ENCODE measurements at places on chromosomes 5 and 9. TPM values are rescaled to one million over a fixed set of nuclear protein-coding genes. Genes with fewer than 3 reads are reported as not detected.
A peak's percentile ranks its signal among the peaks of the same experiment; 100 is the strongest.

- no peak for DNase-seq
Observed at GRCh38 chr9:32533816-32534215, 7.8 kb upstream of the RIGI start.

DNA sequence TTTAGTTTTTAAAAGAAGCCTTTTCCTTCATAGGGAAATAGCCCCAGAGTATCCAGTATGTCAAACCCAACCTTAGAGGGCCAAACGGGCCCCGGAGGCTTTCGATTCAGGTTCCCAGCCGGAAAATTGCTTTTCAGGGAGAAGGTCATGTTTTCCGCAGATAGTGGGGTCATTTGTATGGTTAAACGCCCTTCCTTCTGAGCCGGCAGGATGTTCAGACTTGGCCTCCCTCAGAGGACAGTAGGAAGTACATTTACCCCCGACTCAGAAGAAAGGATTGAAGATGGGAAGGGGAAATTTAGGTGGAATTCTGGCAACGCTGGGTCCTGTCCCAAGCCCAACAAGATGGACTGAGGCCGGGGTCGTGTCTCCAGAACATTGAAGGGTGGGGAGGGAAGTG is 195.2 kb downstream of the AOPEP start:
- DNase-seq: no peak

GRCh38 chr5:33827018-33827707 is 64.6 kb downstream of the ADAMTS12 start:
- no peak for DNase-seq

DNA sequence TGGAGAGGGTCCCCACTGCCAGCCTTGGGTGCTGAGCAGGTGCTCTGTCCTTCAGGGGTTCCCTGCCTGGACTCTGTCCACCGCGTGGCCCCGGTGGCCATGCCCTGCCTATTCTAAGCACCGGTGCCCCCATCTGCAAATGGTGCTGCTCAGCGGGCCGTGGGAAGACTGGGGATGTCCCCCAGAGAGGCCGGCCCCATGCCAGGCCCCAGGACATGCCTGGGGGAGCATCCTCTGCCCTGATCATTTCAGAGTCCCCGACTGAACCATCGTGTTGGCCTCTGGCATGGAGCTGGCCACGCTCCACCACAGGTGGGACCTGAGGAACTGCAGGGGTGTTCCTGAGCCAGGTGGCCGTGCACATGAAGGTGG is 64.7 kb downstream of the RXRA start:
- no peak for DNase-seq

DNA sequence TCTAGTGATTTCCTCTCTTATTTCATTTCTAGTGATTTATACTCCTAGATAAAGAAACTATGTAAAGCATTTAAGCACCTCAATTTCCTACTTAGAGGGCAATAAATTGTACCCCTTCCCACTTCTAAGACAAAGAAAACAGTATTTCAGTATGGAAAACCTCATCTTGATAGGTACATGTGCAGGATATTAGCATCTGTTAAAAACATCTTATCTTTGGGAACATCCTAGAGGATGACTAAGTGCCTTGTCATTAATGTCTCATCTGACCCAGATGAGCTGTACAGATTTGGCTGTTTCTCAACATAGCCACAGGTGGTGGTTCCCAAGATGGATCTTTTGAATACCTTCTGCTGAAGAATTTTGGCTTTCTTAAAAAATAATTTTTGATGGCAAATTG is 5.7 kb downstream of the MEGF10 start:
- no peak for DNase-seq

GRCh38 chr5:126168785-126169184 is 254.4 kb upstream of the GRAMD2B start:
- no peak for DNase-seq

DNA sequence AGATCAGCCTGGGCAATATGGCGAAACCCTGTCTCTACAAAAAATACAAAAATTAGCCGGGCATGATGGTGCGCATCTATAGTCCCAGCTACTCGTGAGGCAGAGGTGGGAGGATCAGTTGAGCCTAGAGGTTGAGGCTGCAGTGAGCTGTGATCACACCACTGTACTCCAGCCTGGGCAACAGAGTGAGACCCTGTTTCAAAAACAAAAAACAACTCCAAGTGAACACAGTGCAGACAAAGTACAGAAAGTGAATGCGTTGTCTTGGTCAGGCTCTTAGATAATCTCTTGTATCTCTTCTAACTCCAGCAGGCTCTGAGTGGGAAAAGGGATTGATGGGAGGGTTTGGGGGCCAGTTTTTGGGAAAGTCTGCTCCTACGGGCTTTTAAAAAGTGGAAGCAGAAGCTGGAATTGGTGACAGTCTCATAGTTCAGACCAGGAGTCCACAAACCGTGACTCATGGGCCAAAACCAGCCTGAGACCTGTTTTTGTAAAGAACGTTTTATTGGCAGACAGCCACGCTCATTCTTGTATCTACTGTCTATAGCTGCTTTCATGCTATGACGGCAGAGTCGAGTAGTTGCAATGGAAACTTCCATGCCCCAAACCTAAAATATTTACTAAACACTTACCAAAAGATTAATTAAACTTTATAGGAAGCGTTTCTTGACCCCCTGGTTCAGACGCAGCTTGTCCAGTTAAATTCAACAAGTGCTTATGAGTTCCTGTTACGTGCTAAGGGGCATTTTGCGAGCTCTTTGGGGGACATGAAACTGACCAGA is 32.9 kb downstream of the NDST1 start:
- peak; percentile 79 for DNase-seq

DNA sequence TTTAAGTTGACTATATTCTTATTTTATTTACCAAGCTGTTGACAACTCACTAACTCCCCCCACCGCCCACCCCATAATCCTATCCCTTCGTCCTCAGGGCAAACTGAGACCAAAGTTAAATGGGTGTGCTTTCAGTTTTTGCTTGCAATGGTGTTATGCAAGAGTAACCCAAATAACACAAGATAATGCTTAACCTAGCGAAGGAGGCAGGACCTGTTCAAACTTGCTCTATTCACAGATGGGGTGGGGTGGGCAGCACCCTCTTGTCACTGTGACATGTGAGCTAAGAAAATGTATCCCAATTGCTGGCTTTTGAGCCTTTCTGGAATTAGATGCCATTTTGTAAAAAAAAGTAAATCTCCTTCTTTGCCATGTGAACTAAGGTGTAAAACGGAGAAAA is 40.4 kb downstream of the GLIS3 start:
- DNase-seq: no peak

- DNase-seq: no peak
Observed at GRCh38 chr9:69627281-69627680, 44.9 kb downstream of the APBA1 start.

GRCh38 chr5:91101600-91102379 is 281.3 kb downstream of the ARRDC3 start:
- peak; percentile 81 for DNase-seq

DNA sequence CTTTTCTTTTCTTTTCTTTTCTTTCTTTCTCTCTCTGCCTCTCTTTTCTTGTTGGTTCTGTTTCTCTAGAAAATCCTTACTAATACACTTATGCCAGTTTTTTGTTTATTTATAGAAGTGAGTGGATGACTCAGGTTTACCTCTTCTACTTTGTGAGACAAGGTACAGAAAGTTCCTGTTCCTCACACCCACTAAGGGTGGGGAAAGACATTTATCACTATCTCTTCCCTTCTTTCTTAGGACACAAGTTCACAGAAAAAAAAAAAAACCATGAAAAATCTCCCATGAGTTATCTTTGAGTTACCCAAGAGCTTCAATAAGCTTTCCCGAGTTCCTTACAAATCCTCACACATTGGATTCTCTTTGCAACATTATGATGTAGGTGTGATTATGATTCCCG is 60.9 kb upstream of the CD180 start:
- no peak for DNase-seq

GRCh38 chr9:37618817-37619216 is 26.4 kb upstream of the TOMM5 start:
- no peak for DNase-seq

- DNase-seq: no peak
Observed at GRCh38 chr9:100307080-100307479, 45.7 kb downstream of the TEX10 start.

DNA sequence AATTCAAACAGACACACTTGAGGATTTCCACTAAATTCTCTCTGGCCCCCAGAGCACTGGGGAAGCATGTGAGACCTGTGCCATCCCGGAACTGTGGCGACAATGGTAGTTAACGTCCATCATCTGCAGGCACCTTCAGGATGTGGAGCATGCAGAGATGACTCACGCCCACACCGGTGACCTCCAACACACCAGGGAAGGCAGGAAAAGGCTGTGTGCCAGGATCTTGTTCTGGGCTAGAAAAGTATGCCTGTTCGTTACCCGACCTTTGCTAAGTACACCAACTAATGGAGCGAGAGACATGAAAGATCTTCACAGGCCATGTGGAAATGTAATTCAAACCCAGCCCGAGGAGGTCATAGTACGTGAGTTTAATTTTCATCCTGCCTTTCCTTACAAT is 208.8 kb downstream of the MELK start:
- DNase-seq: no peak

- no peak for DNase-seq
Observed at GRCh38 chr9:22108581-22109370, 99.7 kb upstream of the CDKN2B start.

DNA sequence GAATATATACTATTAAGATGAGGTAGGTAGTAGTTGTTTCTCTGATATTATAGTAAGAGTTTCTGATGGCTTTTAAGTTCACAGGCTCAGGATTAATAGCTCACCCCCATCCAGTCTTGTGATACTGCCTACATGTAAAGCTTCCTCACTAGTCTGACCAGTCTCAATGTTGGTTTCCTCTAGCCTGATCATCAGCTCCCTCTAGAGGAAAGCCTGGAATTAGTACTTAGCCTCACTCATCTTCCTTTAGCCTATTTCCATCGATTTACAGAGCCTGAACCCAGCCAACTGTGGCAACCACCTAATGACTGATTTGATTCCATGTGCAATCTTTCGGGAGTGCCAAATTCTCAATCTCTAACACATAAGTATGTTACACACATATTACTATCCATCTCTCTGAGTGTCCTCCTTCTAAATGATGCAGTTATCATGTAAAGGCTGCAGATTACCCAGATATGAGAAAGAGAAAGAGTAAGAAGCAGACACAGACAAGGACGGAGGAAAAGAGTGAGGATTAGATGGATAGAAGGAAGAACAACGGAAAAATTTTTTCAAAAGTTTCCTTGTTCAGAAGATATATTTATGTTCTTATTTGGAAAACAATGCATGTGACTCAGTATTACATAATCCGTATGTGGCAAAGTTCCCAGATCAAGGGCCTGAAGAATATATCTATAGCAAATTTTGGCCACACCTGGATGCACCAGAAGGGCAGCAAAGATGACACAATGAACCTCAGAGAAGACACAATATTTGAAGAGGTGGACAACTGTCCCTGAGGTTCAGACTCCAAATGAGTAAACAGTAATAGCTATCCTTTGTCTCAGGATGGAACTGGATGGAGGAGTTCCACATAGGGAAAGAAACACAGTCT is 333.7 kb downstream of the ELAVL2 start:
- DNase-seq: no peak

DNA sequence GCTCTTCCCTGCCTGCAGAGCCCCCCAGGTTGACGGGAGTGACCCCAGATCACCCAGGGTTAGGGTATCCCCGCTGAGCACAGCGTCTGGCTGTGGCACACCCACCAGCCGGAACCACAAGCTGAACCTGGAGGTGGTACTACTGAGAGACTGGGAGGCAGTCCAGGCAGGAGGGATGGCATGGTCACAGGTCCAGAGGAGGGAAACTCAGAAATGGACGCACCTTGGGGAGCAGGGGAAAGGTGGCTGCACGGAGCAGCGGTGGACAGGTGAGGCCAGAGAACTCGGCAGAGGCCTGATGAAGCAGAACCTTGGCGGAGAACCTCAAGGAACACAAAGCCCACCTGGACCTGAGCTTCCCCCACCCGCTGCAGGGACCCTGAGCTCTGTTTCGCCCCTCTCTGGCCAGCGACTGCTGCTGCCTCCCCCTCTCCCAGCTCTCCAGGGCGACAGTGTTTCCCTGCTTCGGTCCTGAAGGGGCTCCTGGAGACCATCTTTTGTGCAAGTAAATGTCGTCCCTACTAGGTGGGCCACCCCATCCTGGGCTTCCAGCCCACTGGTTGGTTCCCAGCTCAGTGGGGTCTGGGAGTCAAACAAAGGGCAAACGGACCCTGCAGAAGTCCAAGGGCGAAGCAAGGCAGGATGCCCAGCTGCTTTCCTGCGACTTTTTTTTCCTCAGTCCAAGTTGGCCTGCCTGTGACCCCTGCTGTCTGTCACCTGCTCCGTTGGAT is 845 bp downstream of the ADGRD2 start:
- DNase-seq: peak; percentile 26

DNA sequence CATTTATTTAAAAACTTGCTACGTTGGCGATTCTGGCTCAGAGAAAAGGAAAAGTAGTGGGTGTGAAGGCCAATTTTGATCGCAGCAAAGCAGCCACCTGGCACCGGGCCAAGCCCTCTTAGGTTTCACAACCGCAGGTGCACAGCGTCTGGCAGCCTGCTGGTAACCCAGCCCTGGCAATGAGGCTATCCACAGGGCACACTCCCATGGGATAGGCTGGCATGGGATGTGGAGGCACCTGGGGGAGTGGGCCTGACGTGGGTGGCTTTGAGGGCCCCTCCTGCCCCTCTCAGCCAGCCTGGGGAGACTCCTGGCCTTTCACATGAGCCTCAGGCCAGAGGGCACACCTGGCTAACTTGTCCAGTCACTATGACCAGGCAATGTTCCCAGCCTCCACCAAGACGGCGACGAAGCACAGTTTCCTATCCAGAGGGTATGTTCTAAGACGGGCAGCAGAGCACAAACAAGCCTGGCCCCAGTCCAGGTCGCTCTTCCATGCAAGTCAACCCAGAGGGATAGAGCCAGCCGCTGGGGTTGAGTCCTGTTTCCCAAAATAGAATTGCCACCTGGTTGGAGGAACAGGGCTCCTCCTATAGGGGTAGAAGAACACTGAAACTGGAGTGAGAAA is 19.0 kb downstream of the CMBL start:
- no peak for DNase-seq

GRCh38 chr5:171424726-171425125 is 5.3 kb downstream of the FGF18 start:
- no peak for DNase-seq

DNA sequence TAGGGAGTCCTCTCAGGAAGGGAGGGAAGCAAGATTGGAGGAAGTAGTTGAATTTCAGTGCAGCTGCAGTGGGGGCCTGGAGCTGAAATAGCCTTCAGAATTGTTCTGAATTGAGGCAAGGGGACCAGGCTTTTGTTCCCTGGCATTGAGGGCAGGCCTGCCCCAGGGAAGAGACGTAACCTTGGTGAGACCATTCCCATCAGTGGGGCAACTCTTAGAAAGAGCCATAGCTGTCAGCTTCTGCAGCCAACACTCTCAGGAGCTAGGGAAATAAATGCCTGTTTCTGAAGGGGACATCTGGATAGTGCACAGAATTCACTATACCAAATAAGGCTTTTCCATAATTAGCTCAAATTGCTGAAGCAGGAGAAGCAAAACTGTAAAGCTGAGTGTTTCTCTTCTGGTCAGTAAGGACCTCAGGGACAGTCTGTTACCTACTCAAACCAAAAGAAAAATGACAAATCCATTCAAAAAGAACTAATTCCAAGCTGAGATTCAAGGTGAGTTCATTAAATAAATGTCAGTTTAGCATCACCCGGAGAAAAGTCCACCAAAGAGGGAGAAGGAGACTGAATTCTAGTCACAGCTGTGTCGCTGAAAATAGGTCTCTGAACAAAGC is 44.0 kb downstream of the LYRM7 start:
- no peak for DNase-seq

MRPS30 gene
- total RNA-seq: 30.7 TPM

PLPP6 gene
- 4.5 TPM for total RNA-seq

KLF4 gene
- 87.8 TPM for total RNA-seq

SHB gene
- total RNA-seq: 29.3 TPM

NME5 gene
- 0.58 TPM for total RNA-seq

SLC6A19 gene
- not detected for total RNA-seq

SPATA31C1 gene
- total RNA-seq: not detected

ANKRD34B gene
- total RNA-seq: not detected

SPATA31D3 gene
- not detected for total RNA-seq

CRHBP gene
- total RNA-seq: 3.5 TPM

SLC4A9 gene
- not detected for total RNA-seq

Measured in aorta (tissue), 5 donors.